NCI-H345 (cell line): ENCODE measurements at places on chromosomes 3 and 15.

DNA sequence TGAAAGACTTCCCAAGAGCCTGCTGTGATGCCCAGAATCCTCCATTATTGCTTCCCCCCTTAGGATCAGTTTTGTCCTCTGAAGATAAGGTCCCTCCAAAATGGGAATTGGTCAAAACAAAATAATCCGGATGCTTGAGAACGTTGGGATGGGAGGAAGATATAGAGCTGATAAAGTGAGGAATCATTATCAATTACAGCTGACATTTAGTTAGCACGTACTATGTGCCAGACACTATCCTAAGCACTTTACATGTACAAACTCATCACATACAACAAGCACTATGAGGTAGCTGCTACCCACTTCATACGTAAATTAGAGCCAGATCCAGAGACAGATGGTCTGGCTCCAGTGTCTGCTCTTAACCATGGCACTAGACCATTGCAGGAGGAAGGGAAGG, 6.6 kb upstream of the RPP25 start:
- DNase-seq = no peak

GRCh38 chr3:156317462-156318074, 197.2 kb downstream of the KCNAB1 start:
- DNase-seq = no peak

DNA sequence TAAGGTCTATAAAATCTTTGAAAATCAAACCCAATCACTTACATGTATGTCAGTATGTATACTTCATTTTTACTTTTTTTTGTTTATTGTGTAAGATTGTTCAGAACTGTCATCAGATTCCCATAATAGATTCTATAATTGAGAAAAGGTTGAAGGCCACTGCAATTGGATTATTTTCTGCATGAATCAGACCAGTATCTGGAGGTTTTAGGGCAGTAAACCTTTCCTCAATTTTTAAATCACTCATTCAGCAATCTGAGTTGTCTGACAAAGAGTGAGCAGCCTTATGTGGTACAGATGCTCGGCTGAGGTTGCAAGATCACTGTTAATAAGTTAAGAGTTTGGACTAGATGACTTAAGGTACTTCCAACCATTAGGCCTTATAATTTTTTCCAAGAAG, 96.0 kb downstream of the TP63 start:
- no peak for DNase-seq

GRCh38 chr15:31069360-31070000, 32.0 kb downstream of the TRPM1 start:
- no peak for DNase-seq

DNA sequence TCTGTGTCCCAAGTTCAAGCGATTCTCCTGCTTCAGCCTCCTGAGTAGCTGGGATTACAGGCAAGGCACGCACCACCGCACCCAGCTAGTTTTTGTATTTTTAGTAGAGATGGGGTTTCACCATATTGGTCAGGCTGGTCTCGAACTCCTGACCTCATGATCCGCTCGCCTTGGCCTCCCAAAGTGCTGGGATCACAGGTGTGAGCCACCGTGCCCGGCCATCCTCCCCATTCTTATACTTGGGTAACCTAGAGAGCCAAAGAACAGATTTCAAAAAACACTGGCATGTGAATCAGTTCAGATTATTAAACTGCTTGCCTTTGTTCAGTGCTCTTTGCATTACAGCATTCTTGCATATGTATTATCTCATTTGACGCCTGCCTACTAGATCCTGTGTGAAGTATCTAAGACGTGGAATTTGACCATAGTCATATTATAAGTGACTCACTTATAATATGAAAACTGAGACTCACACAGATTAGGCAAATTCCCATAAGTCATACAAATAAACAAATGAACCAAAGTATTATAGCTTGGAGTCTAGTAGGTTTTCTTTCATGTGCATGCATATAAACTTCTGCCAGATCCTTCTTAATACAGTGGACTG, 123.5 kb downstream of the UNC13C start:
- DNase-seq = no peak
